ENCODE measurements at places on chromosomes 13 and 19.

DNA sequence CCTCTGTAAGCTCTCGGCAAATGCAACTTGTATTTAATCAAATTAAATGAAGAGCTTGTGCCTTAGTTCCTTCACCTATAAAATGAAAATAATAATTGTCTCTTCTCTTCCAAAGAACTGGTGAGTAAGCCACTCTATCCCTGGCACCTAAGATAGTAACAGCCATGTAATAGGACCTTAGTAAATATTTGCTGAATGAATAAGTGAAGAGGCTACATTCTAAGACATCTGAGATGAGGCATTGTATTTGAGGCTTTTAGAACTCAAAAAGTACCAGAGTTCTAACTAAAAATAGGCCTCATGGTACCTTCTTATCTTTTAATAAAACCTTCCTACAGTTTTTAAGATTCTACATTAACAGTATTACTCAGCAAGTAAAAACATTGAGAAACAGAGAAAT is 17.3 kb upstream of the DCLK1 start:
- DNase-seq, result no peak

DNA sequence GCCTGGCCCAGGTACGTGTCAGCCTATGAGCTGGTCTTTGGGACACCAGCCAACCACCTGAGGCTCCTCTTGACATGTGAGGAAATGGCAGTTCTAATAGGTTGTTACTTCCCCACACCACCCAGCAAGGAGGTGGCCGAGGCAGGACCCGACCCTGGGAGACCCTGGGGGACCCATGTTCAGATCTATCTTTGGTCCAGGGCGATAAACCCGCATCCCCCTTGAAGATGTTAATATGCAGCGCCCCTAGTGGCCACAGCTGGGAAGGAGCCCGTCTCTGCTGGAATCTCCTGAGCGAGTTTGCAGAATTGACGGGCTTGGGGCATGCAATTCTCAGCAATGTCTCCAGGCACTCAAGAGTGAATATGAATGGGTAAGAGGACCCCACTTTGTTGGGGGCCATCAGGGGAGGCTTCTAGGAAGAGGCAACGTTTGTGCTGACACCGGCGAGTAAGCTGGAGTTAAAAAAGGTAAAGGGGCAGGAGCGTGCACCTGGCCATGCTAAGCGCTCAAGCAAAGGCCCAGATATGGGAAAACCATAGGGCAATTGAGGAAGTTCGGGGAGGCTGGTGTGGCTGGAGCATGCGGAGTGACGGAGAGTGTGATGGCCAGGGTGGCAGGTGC is 1.5 kb upstream of the MYO1F start:
- peak; percentile 91 for DNase-seq

DNA sequence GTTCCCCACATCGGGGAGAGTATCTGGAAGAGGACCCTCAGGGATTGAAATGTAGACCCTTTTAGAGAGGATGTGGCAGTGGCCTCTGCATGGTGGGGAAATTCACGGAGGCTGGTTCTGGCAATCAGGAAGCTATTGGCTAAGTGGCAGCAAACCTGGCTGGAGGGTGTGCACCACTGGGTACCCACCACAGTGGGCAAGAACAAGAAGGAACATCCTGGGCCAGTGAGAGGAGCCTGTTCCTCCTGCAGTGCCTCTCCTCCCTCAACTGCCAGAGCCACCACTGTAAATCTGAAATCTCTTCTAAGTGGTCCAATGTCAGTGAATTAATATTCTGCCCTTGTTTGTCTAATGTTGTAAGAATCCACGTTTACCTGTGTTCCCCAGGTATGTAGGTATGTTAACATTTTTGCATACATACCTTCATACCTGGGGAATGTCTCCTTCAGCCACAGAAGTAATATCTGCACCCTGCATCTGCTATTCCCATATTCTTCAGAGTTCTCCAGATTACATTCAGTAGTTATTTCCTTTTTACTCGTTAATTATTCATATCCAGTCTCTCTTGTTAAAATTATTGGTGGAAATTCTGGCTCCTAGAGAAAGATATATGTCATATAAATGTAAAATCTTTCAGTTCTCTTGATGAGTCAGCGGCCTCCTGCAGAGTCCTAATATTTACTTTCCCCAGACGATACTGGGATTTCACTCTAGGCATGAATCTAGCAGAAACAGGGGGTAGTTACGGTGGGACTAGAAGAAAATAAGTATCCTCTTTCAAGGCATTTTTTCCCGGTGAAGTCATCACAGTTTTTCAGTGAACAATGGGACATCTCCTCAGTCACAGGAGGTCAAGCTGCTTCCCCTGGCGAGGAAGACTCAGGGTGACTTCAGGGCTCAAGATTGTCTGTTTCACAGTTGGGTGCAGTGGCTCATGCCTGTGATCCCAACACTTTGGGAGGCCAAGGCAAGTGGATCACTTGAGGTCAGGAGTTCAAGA is 148.3 kb downstream of the MYO16 start:
- no peak for DNase-seq

DNA sequence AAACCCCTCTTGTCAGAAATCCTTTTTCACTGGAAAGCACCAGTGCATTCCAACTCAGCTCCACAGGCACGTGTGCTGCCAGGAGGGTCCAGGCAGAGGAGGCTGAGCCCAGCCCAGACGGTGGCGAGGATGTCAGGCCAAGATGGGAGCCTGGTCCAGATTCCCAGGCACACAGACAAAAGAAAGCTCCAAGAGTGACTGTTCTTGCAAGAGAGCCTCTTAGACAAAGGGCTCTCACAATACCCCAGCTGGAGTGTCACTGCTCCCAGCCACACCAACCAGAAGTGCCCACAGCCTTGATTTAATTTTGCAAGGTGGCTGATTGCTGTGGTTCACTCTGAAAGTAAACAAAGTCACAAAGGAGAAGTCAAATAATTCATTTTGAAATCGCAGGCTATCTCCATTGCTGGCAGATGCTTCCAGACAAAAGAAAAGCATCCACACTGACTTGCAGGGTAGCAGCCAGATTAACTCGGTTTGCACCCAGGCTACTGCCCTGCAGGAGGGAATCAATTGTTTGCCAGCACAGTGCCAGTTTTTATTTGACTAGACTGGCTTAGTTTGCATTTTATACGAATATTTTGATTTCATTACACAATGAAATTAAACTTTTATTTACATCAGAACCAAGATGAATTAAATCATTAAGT is 95.1 kb downstream of the RAB20 start:
- no peak for DNase-seq

- no peak for DNase-seq
Observed at GRCh38 chr13:95113601-95114000, 187.7 kb downstream of the ABCC4 start.

- DNase-seq, result no peak
Observed at GRCh38 chr13:40275155-40275554, 391.3 kb downstream of the FOXO1 start.

- DNase-seq, result no peak
Observed at GRCh38 chr13:113155982-113156655, 2.3 kb upstream of the PROZ start.

GRCh38 chr13:59839186-59839585 is 324.5 kb downstream of the DIAPH3 start:
- no peak for DNase-seq

Data from sciatic nerve (tissue), 2 donors.